ENCODE measurements at places on chromosomes 6 and 20.
A peak's percentile ranks its signal among the peaks of the same experiment; 100 is the strongest.

GRCh38 chr6:36029464-36029863 is 1.9 kb downstream of the MAPK14 start:
- no peak for DNase-seq

DNA sequence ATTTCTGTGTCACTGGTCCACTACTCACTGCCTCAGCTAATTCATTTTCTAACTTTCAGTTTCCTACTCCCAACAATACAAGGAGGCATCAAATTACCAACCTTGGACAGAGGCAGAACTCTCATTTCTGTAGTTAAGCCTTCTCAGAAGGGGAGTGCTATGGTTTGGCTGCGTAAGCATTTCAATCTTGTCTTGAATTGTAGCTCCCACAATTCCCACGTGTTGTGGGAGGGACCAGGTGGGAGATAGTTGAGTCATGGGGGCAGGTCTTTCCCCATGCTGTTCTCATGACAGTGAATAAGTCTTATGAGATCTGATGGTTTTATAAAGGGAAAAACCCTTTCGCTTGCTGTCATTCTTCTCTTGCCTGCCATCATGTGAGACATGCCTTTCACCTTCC is 22.9 kb downstream of the HLA-DRA start:
- peak; percentile 78 for DNase-seq

- no peak for DNase-seq
These were observed 802.3 kb downstream of the QKI start for GRCh38 chr6:164216839-164217238.

DNA sequence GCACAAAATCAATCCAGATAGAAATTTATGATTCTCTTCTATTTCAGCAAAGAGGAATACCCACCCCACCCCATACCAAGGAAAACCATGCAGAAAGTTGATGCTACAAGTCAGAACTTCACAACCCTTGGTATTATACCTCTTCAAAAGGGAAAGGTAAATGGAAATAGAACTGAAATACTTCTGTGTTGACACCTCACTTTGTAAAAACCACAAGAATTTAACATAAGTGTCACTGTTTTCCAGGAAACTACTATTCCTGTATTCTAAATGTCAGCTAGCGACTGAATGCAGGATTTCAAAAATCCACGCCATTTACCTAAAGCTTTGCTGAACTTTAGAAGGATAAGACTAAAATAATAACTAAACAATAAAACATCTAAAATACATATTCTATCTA is 3.6 kb downstream of the CPNE1 start:
- no peak for DNase-seq
